ENCODE measurements at places on chromosomes 7 and 10.

DNA sequence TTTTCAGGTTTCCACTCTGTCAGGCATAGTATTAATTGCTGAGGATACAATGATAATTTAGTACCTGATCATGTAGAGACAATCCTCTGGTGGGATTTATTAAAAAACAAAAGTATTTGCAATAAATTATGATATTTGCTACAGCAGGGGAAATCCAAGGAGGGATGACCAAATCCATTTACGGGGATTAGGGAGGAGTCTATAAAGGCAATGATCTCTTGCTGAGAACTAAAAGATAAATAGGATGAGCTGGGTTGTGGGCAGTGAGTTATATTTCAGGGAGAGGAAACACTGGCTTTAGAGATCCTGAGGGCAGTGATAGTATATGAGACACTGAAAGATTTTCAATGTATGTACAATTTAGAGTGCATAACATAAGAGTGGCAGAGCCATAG lies 305.5 kb downstream of the GPR37 start:
- no peak for DNase-seq

DNA sequence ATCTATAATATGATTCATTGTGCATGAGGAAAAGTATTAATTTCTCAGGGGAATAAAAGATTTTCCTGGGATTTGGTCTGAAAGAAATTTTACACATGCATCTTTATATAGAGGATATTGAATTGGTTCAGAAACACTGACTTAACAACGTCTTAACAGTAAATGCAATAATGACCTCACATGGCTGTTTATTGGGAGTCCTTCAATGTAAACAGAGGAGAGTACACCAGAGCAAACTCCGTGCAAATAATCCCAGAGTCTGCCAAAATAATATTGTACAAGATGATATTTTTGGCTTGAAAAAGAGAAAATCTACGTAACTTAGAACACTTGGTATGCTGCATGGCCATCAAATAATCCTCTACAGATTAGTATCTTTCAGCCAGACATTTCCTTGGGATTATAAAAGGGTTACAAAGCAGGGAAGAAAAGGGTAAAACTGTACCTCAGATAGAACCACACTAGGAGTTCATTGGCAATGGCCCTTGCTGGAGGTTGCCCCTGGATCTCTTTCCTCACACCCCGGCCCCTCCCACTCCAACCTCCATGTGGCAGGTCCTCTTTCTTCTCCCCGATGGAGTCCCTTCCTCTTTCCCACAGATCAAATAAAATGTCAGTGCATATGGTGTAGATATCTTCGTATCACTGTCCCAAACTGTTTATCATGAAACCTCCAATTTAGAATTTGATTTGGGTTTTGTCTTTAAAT lies 196.4 kb downstream of the EVX1 start:
- DNase-seq = no peak

DNA sequence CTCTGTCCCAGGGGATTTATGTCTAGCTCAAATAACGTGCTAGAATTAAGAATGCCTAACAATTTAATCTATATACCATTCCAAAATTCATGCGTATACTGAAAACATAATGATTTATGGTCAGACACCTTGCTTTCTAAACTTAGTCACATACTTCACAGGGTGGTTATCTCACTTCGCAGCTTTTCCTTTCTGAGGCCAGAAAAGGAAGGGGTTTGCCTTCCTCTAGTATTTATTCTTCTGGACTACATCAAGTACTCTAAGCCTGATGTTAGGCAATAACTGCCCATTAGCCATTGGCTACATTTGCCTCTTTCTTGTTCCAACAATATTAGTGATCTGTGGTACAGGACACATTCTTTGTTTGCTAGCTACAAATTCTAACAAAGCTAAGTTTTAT lies 72.6 kb upstream of the FHIP2A start:
- DNase-seq = no peak

DNA sequence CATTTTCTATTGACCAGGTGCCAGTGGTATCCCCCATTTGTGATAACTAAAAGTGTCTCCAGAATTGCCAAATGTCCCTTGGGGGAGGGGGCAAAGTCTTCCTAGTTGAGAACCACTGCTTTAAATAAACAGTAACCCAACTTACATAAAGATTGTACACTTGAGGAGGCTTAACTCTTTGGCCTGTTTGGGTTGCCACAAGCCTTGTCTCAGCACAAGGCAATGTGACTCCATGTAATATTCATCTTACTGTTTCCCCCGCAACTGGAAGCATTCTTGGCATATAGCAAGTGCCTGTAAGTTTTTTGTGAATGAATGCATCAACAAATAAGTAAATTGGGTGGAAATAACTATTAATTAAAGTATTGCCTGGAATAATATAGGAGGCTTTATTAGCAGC lies 108.3 kb downstream of the ANK3 start:
- no peak for DNase-seq

GRCh38 chr7:36742911-36743775 lies 18.8 kb upstream of the AOAH start:
- no peak for DNase-seq

All from keratinocyte (primary cell).